T-helper 2 cell treated with Interferon-gamma antibody and Interleukin-4, amounts not matched to agents 5 μg/mL and 100 μg/mL, for 36 hours (primary cell): ENCODE measurements at places on chromosomes 1 and 21.

DNA sequence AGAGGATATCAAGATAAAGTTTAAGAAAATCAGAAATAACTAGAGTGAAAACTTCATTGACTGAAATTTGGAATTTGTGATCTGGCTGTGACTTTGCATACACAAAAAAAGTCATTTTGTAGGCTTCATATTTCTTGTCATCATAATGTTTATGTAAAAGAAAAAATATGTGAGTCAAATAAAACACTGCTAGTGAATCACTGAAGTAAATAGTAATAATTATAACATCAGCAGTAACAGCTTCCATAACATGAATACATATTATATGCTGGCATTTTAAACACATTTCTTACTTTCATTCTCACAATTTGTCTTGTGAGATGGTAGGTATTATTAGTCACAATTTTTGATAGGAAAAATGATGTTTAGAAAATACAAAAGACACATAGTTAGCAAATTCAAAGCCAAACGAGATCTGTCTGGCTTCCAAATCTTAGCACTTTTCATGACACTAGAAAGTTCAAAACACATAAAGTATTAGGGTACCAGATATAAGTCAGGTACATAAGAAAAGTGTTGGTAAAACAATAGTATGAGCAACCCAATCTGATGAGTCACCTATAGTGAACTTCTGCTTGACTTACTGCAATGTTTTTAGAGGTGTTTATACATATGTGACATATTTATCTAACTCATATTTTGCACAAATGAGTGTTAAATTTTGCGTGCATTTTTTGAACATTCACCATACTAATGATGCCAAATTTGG is 241.0 kb upstream of the SNX7 start:
- no peak for DNase-seq

- DNase-seq: no peak
These were observed 85.4 kb upstream of the OLIG2 start for GRCh38 chr21:32940079-32941014.

GRCh38 chr1:111864862-111865261 is 109.2 kb downstream of the DDX20 start:
- no peak for DNase-seq

DNA sequence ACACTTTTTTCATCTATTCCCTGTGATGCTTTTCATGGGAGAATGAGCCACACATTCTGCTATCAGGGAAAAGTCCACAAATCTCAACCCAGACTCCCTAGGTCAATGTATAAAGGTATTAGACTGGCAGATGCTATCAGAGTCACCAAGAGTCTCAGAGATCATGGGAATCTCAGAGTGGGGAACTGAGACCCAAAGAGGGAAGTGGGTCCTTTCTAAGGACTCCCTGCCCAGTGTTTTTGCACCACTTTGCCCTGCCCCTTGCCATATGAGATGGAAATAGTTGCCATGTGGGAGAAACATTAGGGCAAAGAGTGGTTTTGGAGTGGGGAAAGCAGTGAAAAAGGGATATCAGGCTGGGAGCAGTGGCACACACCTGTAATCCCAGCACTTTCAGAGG is 19.1 kb upstream of the AZIN2 start:
- DNase-seq: no peak

DNA sequence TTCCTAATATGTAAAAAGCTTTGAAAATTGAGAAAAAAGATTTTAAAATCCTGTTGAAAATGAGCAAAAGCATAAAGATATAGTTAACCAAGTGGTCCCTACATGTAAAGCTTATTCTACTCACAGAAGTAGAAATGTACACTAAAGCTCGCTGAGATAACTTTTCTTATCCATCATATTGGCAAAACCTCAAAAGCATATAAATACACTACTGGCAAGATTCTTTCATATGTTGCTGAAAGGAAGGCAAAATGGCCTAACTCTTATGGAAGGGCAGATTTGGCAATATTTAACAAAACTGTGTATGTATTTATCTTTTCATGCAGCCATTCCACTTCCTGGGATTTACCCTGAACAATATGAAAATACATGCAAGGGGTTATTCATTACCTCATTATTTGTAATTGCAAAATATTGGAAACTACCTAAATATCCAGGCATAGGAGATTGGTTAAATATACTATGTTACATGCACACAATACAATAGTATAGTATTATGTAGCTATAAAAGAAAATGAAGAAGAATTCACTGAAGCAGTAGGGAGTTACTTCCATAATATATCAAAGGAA is 43.2 kb upstream of the LYPLAL1 start:
- no peak for DNase-seq
